ENCODE measurements at places on chromosomes 2 and 18.
A peak's percentile ranks its signal among the peaks of the same experiment; 100 is the strongest.

DNA sequence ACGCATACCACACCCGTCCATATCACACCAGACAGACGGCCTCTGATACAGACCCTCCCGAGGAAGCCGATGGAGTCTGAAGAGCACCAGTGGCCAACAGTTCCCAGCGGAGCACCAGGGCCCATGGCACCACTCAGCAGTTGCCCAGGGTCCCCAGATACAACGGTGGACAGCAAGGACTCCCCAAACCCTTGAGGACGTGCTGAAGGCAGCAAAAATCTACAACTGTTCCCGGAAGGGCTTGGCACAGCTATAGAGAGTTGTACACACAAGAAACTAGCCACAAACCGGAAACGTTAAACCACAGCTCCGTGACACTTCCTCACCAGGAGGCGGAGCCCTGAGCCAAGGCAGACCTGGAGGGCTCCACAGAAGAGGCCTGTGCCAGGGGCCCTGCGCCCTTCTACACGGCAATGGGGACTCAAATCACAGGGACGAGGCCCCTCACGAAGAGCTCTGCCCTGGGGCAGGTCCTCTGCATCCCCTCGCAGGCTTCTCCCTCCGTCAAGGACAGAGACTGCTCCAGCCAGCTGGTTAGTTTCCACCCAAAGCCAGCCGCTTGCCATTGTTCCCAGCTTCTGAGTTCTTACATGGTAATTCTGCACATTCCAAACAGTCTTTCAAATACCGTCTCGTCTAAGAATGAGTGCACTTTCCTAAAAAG lies 133.4 kb downstream of the HDAC4 start:
- DNase-seq: peak; percentile 92

DNA sequence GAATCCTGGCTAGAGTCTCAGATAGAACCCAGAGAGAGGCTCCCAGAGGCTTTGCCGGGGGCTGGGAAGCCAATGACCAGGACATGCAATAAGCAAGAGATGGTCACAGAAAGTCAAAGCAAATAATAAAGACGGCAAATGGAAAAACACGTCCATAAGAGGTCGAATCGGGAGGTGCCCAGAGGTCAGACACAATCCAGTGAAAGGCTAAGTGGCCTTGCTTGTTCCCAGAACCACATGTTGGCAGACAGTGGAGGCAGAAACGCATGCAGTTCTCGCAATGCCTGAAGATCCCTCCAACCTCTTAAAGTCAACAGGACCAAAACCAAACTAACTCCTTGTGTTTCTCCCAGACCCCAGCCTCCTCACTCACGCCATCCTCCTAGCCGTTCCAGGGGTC lies 3.0 kb downstream of the CYB5A start:
- no peak for DNase-seq

DNA sequence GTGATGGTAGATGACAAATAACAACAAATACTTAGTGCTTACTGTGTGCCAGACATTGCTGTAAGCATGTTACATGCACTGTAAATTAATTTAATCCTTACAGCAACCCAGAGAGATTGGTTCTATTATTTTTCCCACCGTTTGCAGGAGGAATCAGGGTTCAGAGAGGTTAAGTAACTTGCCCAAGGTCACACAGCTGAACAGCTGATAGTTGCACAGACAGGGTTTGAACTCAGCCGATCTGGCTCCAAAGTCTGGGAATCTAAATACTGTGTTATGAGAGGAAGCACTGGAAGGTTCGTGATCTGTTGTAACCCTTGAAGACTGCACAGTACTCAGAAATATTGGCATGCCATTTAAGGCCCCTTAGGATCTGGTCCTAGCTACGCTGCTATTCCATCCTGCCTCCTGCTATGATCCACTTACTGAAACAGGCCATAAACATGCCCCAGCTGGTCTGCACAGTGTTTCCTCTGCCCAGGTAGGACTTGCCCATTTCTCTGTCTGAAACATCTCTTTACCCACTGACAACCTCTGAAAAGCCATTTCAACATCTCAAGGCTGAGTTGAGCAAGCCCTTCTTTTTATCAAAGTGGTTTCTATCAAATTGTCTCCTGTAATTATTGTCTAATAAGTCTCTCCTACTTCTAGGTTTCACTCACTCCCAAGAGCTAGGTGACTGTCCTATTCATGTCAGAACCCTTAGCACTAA lies 40.4 kb upstream of the MRPL33 start:
- DNase-seq: no peak

DNA sequence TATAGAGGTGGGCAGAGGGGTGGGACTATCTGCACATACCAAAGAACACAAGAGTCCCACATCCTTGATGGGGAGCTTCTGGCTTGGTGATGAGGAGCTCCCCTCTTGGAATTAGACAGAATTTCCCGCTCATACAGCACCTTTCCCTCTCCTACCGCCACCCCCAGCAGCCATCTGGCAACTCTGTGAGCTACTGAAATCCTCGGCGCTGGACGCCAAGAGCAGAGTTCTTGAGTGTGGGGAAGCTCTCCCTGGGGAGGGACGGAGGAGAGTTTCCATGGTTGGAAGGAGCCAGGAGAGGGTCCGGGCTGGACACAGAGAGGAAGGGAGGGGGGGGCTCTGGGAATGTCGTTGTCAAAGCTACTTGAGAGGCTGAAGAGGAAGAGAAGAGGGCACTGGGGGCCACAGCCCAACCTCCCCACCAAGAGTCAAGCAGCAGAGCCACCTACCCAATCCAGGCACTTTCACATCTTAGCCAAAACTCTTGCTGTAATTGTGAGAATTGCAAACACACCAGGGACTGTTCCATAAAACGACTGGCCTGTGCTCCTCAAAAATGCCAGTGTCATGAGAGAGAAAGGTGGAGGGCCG lies 89.4 kb upstream of the MCFD2 start:
- no peak for DNase-seq

DNA sequence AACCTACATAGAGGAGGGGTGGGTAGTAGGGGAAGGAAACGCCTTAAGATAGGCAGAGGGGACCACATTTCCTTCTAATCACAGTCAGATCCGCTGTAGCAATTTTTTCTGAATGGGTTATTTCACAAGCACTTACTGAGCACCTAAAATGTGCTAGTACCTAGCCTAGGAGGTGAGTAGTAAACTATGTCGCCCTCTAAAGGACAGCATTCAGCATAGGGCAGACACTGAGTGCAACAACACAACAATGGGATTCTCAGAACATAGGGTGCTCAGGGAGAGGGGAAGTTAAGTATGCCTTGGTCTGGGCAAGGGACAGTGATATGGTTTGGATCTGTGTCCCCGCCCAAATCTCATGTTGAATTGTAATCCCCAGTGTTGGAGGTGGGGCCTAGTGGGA lies 166.1 kb upstream of the RAB6C start:
- no peak for DNase-seq

GRCh38 chr2:46862514-46862913 lies 53.1 kb downstream of the MCFD2 start:
- DNase-seq: no peak

GRCh38 chr2:52880872-52881271 lies 886.7 kb upstream of the CHAC2 start:
- DNase-seq: no peak

- DNase-seq: peak; percentile 33
Observed at GRCh38 chr2:152716805-152717227, 445 bp downstream of the PRPF40A start.

DNA sequence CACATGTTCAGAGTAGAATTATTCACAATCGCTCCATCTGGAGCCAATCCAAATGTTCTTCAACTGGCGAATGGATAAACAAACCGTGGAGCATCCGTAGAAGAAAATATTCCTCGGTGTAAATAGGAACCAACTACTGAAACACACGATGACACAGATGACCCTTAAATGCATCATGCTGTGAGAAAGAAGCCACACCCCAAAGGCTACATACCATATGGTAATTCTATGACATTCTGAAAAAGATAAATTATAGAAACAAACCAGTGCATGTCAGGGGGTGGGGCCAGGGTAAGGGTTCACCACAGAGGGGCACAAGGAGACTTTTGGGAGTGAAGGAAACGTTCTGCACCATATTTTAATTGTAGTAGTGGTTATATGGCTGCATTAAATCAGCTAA lies 312.2 kb upstream of the SMIM21 start:
- no peak for DNase-seq

DNA sequence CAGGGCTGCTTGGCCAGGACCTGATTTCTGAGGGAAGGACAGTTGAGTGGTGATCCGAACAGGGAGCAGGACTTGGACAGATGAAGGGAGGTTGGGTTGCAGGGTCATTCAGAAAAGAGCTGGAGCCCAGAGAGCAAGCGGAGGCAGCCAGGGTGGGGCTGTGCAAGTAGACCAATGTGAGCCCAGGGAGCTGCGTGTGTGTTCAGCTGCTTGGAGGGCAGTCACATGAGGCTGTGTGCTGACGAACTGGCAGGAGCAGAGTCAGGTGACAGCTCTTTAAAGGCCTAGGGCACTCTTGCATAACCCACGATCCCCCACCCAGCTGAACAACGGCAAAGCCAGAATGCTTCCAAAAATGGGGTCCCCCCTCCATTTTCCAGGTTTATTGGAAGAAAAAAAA lies 4.6 kb upstream of the MLPH start:
- no peak for DNase-seq

DNA sequence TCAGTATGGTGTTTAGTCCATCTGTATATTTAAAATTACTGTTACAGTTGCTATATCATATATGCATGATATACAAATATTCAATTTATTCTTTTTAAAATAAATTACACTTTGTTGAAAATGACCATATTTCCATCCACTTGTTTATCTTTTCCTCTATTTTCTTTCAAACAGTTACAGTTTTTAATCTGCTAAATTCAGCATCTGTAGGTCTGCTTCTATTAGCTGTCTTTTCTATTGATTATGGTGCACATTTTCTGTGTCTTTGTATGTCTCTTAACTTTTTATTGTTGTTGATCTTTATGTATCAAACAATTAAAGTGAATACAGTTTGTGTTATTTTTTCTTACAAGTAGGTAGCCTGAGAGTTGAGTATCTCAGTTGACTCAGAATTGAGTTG lies 28.1 kb downstream of the IL18R1 start:
- no peak for DNase-seq

- no peak for DNase-seq
Observed at GRCh38 chr2:97926946-97927345, 68.8 kb downstream of the TMEM131 start.

GRCh38 chr18:31072175-31072574 lies 29.6 kb upstream of the DSC3 start:
- DNase-seq: no peak

DNA sequence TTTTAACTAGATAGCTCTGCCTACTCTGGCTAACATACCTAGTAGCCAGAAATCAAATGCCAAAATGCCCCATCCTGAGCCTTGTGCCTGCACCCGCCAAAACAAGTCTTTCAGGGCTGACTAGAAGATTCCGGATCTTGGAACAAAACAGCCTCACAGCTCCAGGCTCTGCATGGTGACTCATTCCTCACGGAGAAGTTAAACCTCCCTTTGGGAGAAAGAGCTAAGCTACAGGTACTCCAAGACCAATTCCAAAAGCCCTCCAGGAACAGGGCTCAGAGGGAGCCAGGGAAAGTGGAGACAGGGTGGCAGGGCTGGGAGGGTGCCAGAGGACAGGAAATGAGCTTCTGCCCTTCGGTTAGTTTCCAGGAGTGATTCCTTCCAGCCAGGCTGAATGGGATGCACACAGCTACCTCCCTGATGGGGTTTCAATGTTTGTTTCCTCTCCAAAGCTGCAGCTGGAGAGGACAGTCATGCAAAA lies 295.6 kb downstream of the TNS1 start:
- DNase-seq: no peak

DNA sequence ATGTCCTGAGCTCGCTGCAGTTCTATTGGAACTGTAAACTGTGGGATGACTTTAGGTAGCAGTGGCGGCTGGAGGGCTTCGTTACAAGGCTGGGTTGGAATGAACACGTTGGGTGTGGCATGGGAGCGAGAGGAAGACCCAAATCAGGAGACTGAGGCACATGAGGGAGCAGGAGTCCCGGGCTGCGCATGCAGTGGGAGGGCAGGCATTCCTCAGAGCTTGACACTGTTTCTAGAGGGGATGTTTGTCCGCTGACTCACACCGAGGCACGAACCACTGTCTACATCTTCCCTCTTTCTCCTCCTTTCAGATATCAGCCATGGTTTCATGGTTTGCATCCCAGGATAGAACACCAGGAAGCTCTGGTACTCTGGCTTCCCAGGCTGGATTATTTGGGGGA lies 40.6 kb upstream of the LAMA1 start:
- DNase-seq: no peak

DNA sequence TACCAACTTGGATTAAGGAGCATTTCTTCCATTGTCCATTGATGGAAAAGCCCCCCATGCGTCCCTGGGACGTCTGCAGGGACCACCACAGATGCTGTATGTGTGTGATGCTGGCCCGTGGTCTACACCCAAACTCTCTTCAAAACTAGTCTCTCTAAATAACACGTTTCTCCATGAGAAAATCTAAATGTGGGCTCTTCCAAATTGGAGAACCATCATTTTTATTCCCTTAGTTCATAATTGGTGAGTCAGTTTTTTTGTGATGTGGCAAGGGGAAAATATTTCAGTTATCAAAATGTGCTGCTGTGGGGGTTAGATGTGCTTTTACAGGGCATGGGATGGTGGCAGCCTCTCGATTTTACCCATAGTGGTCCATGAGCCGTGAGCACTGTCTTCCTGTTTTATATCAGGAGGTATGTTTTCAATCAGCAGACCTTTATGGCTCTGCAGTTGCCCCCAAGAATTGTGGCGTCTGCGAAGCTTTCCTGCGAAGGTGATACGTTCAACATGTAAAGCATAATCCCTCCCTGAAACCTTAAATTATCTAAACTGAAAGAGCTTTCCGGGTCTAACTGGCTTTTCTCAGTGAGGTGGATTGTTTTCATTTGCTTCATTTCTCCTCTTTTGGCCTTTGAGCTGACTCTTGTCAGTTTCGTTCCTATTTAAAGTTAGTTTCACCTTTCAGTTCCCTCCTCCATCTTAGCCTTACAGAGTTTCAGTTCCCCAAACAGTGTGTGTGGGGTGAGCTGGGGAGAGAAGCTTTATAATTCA lies 78.4 kb downstream of the SETBP1 start:
- DNase-seq: no peak

DNA sequence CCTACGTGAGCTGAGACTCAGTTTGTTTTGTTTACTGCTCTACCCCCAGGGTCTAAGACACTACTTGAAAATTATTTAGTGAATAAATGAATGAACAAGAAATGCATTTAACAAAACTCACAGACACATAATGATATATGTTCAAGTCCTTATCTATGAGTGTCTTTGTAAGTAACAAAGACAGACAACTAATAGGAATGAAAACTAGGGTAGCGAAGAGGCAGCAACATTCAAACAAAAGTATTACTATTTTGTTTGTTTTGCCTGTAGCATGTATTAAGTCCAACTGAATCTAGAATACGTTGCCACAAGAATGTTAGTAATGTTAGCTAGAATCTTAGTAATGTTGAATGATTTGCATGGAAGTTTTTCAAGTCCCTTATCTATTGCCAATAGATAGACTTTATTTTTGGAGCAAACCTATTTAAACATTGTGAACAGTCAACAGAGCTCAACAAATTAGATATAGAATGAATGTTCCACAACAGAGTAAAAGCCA lies 144.8 kb upstream of the VWC2L start:
- DNase-seq: no peak

GRCh38 chr18:56393870-56394269 lies 244.5 kb downstream of the TXNL1 start:
- no peak for DNase-seq

Data from stimulated activated CD4-positive, alpha-beta T cell treated with anti-CD3 and anti-CD28 coated beads, Interleukin-4, amount 100 ng/mL, for 4 hours (primary cell).